ENCODE measurements at places on chromosomes 16 and 17. TPM values are rescaled to one million over a fixed set of nuclear protein-coding genes. Genes with fewer than 3 reads are reported as not detected.

DNA sequence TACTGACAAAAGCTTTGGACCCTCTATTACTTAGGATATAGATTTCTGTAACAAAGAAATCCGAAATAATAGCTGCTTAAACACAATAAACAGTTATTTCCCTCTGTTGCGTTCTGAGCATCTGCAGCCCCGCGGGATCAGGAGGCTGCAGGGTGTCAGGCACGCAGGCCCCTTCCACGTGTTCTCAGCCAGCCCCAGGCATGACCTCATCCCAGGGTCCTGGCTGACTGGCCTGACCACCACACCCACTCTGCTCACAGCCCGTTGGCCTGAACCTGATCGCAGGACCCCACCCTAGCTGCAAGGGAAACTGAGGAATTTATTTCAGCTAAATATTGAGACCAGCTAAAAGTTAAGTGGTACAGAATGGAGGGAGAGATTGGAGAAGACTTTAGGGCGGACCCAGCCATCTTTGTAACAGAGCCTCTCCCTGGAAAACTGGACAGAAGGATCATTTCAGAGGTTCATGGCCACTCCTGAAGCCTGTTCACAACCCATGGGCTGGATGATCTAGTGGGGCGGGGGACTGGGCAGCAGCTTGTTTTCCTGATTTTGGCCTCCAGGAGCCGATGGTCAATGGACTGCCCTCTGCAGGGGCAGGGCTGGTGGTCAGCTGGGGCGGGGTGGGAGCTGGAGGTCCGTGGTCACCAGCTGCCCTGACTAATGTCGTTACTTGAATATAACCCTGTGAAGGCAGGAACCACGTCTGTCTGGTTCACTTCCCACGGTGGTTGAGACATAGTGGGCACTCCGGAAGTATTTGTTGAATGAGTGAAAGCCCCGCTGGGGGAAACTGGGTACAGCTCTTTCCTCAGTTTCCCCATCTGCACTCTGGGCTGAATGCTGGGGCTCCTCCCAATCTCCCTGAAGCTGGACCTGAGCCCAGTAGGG is 10.9 kb downstream of the CETP start:
- no peak for DNase-seq

Gene HS3ST4
- polyA plus RNA-seq = not detected

GRCh38 chr17:19397556-19398041 is 10.6 kb upstream of the MFAP4 start:
- DNase-seq = no peak

DNA sequence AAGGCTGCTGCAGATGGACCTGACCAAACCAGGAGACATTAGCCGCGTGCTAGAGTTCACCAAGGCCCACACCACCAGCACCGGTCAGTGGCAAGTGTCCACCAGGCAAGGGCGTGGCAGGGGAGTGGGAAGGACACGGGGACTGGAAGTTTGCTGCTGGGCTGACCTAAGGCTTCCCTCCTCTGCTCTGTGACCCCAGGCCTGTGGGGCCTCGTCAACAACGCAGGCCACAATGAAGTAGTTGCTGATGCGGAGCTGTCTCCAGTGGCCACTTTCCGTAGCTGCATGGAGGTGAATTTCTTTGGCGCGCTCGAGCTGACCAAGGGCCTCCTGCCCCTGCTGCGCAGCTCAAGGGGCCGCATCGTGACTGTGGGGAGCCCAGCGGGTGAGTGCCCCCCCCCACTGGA is 4.8 kb downstream of the HSD11B2 start:
- DNase-seq = no peak

DNA sequence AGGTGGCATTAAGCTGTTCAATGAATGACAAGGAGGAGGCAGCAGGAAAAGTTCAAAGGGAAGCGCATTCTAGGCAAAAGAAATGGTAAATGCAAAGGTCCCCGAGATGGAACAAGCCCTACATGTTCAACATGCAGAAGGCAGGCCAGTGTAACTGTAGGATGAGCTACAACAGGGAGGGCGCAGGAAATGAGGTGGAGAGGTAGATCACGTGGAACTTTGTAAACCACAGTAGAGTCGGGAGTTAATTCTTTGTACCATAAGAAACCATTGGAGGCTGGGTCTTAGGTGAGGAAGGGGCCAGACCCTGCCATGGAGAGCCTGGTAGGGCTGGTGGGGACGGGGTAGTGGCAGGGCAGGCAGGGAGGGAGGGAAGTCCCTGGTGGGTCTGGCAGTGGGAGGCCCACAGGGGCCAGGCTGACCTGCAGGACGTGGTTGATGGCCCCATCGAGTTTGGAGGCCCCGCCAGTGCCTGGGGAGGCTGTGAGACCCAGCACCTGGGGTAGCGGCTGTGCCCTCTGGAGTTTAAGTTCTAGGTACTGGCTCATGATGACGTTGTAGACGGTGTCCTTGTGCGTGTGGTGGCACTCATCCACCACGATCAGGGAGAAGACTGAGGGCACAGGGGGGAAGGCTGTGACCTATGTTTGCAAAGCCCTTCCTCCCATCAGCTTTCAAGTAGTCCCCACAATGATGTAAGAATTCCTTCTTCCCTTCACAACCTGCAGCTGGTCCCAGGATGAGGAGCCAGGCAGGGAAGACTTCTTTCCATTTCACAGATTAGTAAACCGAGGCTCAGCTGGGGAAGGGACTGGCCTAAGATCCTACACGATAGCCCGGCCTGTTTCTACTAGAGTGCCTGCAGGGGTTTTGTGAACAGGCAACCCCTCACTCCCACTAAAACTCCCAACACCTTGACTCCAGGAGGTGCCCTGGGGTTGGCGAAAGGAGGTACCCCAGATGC is 1.9 kb downstream of the DHX58 start:
- DNase-seq = no peak
